ENCODE measurements at places on chromosomes 4 and X.

GRCh38 chrX:153320555-153321184 lies 897 bp downstream of the PNMA6F start:
- no peak for DNase-seq

DNA sequence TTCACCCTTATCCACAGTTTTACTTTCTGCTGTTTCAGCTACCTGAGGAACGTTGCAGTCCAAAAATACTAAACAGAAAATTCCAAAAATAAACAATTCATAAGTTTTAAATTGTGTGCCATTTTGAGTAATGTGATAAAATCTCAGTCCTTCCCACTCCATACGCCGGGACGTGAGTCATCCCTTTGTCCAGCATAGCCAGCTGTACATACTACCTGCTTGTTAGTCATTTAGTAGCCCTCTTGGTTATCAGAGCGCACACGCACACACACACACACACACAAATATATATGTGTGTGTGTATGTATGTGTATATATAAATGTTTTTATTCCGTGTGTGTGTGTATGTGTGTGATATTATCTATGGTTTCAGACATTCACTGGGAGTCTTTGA lies 4.8 kb upstream of the CCSER1 start:
- DNase-seq, result no peak

DNA sequence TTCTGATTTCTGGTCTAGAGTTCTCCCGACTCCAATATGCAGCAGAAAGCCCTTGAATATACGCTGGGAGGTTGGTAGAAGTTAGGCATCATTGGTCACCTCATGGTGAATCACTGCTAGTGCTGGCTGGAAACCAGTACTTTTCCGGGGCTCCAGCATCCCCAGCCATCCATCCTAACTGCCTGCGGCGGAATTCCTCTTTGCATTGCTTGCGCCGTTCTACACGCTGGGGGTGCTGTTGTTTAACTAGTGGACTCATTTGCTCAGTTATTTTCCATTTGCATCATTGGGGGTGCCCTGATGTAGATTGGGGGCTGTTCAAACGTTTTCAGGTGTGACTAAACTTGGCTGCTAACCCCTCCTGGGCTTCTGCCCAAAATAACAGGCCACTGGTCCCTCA lies 23.3 kb upstream of the GPR50 start:
- no peak for DNase-seq

GRCh38 chr4:107151173-107151572 lies 115.1 kb upstream of the DKK2 start:
- no peak for DNase-seq

DNA sequence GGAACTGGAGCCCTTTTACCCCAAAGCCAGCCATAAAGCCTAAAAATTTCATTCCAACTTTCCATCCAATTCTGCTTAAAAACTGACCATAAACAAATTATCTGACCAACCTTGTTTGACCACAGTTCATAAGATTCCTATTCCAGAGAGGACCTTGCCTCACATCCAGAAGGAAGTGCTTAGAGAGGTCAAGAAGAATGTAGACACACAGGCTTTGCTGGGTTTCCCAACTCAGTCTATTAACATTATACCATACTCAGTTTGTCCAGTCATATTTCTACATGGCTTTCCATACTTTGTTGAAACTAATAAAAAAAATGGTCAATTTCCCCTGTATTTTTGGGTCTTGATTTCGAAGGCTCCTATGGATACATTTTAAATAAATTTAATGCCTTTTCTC lies 1522.5 kb downstream of the ARAP2 start:
- DNase-seq, result no peak

- no peak for DNase-seq
These were observed 162.5 kb upstream of the RASGEF1B start for GRCh38 chr4:81634165-81634564.

DNA sequence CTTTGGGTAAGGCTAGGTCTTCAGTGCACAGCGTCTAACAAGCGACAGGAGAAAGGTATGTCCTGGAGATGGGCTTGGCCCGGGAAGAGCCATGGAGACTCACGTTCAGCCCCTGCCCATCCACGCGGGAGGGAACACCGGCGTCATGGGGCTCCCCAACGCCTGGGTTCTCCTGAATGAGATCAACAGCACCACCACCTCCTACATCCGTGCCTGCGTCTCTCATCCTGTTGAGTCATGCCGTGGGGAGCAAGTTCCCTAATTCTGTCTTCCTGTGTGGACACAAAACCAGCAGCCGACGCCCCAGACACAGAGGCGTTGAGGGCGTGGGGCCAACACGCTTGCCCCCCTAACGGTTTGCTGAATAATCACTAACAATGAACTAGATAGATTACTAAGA lies 20.1 kb upstream of the IL3RA start:
- DNase-seq, result no peak

DNA sequence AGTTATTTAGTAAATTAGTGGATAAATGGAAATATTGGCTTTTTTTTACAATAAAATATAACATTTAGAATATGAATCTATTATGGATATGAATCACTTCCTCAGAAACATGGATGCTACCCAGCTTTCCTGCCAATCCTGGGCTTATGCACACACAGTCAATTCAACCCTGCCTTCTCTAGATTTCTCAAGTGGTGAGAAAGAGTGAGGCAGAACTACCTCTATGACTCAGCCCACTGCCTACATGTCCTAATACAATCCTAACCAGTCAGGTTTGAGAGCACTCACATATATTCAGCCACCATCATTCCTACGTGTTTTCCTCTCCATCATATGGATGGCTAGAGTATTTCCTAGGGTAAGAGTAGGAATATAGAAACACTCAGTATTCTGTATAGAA lies 91.1 kb upstream of the ANKRD50 start:
- no peak for DNase-seq

GRCh38 chrX:140723121-140723715 lies 13.7 kb downstream of the LINC00632 start:
- no peak for DNase-seq

GRCh38 chr4:38820329-38821061 lies 15.9 kb upstream of the TLR1 start:
- DNase-seq, result no peak

- no peak for DNase-seq
These were observed 17.8 kb downstream of the TRIM2 start for GRCh38 chr4:153221783-153222706.

DNA sequence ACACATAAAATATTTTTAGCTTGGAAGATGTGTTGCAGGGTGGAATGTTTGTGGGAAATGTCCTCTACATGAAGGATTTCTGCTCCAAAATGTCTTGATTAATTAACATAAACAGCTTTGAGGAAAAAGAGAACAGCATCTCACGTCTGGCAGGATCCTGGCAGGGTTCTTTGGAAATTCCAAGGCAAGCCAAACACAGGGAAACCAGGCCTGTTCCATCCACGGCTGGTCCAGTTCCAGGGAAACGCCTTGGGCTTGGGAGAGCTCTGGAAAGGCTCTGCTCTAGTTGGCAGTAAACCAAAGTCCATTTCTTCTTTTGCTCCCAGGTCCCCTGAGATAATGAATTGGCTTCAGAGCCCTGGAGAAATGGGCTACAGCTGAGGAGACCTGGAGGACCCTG lies 42.4 kb upstream of the GAB1 start:
- DNase-seq, result no peak

- DNase-seq, result no peak
These were observed 190.9 kb downstream of the FAT4 start for GRCh38 chr4:125505621-125506020.
